ENCODE measurements at places on chromosomes 6 and 20.
A peak's percentile ranks its signal among the peaks of the same experiment; 100 is the strongest.

- no peak for DNase-seq
Observed at GRCh38 chr6:170062209-170062914, 228.5 kb downstream of the DLL1 start.

DNA sequence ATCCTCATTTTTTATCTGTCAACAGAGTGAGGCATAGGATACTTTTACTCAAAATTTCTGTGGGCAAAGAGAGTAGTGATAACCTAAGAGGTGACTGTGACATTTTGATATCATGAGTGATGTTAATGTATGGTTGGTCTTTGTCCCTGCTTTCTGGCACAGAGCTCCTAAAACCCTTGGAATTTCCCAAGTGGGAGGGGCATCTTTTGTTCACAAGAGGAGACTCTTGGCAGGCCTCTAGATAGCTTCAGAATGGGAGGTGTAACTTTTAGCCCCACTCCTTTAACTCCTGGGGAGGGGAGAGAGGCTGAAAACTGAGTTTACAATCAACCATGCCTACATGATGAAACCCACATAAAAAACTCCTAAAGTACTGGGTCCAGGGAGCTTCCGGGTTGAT lies 527.8 kb downstream of the RFPL4B start:
- DNase-seq, result no peak

GRCh38 chr6:96735332-96735731 lies 101.9 kb downstream of the GPR63 start:
- DNase-seq, result no peak

- no peak for DNase-seq
Observed at GRCh38 chr6:1470040-1470439, 80.7 kb downstream of the FOXF2 start.

GRCh38 chr6:52015953-52016352 lies 71.5 kb downstream of the PKHD1 start:
- DNase-seq, result no peak

GRCh38 chr6:158868890-158869825 lies 50.0 kb upstream of the EZR start:
- DNase-seq, result peak; percentile 96

- DNase-seq, result no peak
Observed at GRCh38 chr6:138818496-138819194, 22.8 kb downstream of the ECT2L start.

DNA sequence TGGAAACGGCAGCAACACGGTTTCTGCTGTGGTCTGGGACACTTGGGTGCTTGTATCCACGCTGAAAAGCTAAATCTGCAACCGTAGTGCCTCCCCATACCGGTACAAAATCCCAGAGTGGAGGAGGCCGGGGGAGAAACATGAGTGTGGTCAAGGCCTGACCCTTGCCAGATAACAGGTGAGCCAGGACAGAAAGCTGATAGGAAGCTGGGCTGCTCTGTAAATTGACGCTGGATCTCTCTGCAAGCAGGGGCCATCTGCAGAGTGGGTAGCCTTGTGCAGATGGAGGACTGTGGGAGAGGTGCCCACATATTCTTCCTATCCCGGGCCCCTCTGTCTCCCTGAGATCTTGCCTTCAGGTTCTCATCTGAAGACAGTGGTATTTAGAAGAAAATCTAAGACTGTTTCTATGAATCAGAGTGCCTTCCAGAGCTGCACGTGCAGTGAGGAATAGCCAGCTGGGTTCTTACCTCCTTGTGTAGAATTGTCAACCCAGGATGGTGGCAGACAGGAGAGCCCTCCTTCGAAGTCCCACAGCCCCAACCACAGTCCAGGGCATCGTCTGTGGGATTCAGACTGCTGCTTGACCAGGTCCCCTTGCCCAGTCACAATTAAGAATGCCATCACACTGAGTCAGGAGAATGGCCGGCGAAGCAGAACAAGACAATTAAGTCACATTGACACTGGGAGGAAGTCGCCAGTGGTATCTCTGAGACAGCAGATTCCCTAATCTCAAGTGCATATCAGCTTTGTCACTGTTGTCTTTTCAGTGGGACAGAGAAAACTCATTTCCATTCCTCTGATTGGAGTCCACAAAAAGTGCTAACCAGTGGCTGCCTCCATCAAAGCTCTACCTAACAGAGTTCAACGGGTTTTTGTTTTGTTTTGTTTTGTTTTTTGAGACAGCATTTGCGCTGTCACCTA lies 100.0 kb upstream of the RIPOR2 start:
- DNase-seq, result no peak

GRCh38 chr6:134368670-134369069 lies 50.8 kb upstream of the SGK1 start:
- no peak for DNase-seq

DNA sequence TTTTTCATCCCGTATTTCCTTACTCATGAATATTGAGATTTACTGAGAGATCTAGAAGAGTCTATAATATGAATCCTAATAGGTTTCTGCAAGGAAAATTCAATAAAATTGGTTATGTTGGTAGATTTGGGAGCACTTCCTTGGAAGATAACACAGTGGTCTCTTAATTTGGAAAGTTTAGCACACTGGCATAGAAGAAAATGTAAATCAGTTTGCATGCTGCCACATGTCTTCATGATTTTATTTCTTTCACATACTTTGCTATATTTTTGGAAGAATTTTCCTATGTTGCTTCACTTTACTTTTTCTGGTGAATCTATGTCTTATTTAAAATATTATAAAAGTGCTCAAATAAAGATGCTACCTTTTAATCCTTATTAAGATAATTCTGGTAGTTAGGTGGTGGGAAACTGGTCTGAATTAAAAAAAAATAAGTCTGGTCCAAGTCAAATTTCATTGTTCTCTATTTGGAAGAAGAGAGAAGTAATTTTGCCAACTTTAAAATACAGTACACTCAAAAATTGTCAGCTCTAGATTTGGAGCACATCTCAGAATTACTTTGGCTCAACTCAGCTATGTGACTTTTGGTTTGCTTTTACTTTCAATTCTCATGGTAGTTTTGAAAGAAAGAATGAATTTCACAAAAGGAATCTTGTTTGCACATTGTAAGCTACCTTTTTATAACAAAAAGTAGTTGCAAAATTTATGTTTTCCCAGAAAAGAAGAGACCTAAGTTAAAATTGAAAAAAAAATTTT lies 197.3 kb downstream of the CENPW start:
- DNase-seq, result no peak

GRCh38 chr6:135170849-135171248 lies 10.3 kb upstream of the MYB start:
- no peak for DNase-seq

DNA sequence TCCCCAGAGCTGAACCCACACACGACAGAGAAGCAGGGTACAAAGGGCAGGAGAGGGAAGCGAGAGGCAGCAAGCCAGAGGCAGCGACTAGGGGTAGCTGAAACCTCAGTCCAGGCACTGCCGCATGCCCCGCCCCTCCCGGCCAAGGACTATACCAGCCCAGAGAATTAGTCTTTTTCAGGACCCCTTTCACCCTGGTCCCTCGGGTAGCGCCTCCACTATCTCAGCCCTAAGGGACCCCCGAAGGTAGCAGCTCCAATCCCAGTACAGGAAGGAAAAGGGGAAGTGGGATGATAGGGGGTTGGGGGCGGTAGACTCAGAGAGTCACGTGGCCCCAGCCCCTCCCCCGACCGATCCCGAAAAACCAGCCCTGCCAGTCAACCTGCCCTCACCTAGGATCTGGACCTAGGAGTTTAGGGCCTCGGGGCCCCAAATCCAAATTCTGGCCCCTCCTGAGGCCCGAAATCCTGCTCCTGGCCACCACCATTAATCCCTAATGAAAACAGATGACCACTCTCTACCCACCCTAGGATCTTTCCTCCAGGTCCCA lies 1.3 kb downstream of the RGL2 start:
- no peak for DNase-seq

DNA sequence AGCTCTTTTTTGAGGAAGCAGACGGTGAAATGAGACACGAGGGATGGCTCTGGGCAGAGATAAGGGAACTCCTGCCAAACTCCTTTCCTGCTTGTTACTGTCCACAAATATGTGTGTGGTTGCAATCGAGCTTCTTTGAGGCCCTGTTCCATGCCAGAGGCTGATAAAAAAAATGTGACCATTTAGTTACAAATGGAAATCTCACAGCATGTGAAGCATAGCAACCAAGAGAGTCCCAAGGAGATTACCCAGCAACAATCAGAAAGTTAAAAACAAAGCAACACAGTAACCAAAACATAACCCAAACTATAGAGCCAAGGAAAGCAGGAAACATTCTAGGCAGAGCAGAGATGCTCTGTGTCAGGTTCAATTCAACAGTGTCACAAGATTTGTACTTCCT lies 35.4 kb upstream of the HMGN3 start:
- no peak for DNase-seq

DNA sequence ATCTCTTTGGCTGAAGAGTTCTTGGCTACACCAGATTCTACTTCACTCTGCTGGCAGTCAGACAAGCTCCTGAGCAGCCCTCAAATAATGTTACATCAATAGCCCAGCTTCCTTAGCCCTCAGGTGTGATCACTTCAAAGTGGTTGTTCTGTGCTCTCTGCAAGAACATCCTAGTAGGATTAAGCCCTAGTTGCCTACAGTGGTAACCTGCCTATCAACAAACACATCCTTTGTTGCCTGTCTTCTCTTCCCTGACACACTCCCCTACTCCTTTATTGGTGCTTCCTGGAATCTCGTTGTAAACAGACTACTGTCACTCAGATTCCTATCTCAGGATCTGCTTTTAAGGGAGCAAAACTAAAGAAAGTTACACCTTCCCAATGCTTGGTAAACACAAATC lies 45.1 kb upstream of the TASP1 start:
- no peak for DNase-seq

DNA sequence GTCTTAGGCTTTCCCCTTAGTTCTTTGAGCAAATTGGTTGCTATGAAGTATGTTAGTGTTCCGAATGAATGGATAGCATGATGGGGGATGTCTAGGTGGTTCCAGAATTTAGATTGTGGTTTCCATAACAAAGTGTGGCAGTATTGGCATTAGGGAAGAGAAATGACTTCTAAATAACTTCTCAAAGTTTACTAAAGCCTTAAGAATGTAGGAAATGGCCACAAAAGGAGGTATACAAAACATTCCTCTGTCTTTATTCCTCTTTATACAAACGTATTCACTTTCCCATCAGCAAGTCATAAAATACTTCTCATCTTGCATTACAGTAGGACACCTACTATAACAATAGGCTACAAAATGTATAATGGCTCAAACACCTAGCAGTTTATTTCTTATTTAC lies 279.6 kb downstream of the ESR1 start:
- DNase-seq, result no peak

GRCh38 chr20:40813029-40813431 lies 124.0 kb upstream of the MAFB start:
- DNase-seq, result no peak

GRCh38 chr6:132275066-132275970 lies 126.0 kb downstream of the MOXD1 start:
- no peak for DNase-seq

DNA sequence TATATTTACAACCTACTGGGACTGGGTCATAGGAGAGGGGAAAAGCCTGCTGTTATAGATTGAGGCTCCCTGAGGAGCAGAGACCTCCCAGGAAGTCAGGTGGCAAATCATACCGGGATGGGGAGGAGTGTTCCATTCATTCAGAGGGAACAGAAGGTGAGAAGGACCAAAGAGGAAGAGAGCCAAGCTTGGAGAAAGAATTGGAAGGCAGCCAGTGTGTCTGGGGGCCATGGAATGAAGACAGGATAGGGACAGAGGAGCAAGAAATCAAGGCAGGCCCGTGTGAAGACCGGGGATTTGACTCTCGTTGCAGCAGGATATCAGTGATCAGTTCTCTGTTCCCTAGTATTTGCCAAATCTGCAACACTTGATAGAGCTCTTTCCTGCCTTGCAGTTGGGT lies 5.7 kb upstream of the ZNF217 start:
- no peak for DNase-seq

- DNase-seq, result no peak
Observed at GRCh38 chr20:18613553-18613952, 25.7 kb downstream of the DTD1 start.
